ENCODE measurements at places on chromosomes 1 and 21.

DNA sequence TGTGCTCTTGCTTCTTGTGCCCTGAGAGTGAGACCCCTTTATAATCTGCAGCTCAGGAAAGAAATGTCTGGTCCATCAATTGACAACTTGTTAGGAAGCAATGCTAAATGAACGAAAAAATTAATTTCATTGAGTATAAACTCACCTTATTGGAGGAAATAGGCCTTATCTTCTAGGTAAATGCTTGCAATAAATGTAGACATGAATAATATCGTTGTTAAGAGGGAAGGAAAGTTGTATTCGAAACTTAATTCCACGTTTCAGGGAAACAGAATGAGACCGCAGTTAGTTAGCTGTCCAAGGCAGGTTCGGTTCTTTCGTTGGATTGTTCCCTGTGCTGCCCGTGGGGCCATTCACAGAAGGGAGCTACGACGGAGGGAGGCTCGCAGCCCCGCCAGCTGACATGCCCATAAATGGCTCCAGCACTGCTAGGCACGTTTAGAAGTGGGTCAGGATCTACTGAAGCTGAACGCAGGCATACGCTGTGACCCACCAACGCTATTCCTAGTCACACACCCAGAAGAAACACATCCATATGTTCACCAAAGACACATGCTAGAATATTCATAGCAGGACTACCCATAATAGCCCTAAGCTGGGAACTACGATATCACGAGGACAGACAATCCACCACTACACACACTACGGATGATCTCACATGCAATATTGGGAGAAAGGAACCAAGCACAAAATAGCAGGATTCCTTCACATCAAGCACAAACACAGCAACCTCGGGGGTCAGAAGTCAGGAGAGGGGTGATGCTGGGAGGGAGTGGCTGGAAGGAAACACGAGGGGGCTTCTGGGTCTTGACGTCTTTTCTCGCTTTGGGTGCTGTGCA is 56.2 kb upstream of the LBR start:
- DNase-seq, result no peak

GRCh38 chr1:87588495-87588894 is 259.8 kb downstream of the LMO4 start:
- DNase-seq, result no peak

- DNase-seq, result no peak
Measured at GRCh38 chr1:171985639-171986038, 144.3 kb downstream of the DNM3 start.

DNA sequence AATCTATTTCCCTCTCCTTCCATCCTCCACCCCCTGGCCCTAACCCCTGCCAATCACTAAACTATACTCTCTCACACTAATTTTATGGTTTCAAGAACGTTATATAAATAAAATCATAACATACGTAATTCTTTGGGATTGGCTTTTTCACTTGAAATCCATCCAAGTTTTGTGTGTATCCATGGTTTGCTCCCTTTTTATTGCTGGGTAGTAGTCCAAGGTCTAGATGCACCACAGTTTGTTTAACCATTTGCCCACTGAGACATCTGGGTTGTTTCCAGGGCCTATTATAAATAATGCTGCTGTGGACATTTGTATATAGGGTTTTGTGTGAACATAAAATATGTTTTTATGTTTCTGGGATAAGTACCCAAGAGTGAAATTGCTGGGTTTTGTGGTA is 61.4 kb downstream of the TEX35 start:
- DNase-seq, result no peak

- no peak for DNase-seq
Measured at GRCh38 chr1:85387781-85388180, 77.2 kb downstream of the DDAH1 start.

DNA sequence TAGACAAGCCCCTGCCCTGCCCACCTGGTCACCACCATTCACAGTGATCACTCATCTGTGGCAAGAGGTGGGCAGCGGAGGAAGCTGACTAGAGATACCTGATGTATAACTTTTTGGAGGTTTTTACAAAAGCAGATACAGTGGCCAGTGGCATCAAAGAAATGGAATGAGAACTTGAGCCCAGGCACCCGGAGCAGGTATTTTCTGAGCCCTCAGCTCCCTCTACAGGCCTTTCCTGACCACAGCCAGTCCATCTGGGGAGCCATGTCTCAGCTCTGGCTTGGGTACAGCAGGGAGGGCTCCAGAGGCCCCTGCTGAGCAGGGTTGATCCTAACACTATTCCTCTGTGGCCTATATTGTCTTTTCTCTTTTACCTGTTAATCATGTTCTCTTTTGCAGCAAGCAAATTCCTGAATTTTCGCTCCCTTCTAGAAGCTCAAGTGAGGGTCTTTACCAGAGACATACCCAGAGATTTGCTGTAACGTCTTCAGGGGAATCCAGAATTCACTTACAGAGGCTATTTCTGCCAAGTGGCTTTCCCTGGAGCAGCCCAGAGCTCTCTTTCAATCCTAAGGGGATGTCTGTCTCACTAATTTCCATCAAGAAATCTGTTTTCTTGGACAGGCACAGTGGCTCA is 27.3 kb downstream of the GPR157 start:
- no peak for DNase-seq

DNA sequence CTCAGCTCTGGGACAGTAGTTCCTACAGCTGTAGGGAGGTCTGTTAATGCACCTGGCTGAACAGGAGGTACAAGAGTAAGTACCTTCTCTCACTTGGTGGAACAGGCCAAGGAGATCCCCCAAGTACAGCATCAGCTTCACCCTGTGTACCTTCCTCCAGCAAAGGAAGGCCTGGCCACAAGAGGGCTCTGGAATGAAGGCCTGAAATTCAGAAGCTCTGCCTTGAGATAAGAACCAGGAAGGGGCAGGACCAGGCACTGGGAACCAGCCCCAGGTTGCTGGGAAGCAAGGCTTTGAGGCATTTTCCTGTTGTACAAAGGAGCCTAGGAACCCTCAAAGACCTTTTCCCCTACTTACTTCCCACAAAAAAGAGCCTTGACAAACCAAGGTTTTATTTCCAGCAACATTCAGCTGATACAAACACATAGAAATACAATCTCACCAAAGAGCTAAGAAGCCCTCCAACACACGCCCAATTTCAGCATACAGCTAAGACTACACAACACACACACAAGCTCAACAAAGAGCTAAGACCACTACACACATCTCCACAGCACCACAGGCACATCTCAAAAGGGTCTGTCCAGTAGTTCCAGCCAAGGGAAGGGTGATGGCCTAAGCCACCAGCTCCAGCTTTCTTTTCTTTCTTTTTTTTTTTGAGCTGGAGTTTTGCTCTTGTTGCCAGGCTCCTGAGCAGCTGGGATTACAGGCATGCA is 23.5 kb downstream of the F11R start:
- peak; percentile 13 for DNase-seq
